ENCODE measurements at places on chromosomes 2 and 18. TPM values are rescaled to one million over a fixed set of nuclear protein-coding genes. Genes with fewer than 3 reads are reported as not detected.

- DNase-seq = no peak
Measured at GRCh38 chr2:106197878-106198277, 3.8 kb upstream of the UXS1 start.

DNA sequence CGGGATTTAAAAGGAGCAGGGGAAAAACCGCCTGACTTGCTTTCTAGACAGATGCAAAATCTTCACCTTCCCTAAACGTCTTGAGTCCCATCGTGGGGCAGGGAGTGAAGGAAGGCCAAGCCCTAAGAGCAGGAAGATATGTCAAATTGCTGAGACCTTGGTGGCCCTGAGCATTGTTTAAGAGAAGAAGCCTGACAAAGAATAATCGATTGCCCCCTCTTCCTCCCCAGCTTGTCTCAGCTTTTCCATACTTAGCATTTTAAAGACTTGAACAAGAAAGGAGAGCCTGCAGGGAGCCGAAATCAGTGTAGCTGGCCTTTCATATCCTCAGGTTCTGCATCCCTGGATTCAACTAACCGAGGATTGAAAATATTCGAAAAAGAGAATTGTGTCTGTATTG, 157.6 kb upstream of the DLX2 start:
- no peak for DNase-seq

DNA sequence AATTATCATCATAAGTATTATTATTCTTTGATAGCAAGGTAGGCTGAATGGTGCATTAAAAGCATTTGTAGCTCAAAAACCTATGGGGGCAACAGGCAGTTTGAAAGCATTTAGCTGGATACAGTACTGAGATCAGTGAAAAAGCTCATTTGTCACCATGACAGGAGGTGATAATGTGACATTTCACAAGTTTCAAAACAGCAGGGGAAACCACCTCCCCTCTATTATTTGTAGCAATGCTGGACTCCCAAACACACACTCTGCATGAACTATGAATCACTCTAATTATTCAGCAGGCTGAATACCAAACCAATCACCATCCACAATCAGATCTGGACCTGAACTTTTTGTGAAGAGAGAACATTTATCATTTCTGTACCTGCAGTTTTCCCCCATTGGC, 63.4 kb downstream of the MYO5B start:
- DNase-seq = no peak

GRCh38 chr2:85994421-85994777, 105.6 kb upstream of the ST3GAL5 start:
- DNase-seq = peak; percentile 38

The GALNT3 gene
- total RNA-seq = 3.2 TPM

The TMEM247 gene
- total RNA-seq = not detected

The PIGN gene
- 35.7 TPM for total RNA-seq

The SPOPL gene
- 14.6 TPM for total RNA-seq

The KIF1A gene
- total RNA-seq = 4.3 TPM

The EGR4 gene
- not detected for total RNA-seq
